ENCODE measurements at places on chromosomes 5 and 9.

DNA sequence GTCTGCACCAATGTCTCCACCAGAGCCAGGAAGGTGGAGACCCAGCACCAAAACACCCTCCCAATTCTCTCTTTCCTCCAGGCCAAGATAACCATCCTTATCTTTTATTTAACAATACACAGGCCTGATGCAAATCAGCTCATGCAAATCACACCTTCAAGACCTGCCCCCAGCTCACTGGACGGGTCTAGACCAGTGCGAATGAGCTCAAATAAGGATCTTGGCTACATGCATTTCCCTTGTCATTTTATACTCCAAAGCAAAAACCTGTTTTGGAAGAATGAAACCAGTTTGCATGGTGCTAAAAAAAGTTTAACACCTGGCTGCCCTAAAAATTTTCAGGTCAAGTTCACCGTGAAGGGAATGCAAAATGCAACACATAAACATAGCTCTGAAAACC lies 31.9 kb upstream of the DAPK1 start:
- DNase-seq: no peak

DNA sequence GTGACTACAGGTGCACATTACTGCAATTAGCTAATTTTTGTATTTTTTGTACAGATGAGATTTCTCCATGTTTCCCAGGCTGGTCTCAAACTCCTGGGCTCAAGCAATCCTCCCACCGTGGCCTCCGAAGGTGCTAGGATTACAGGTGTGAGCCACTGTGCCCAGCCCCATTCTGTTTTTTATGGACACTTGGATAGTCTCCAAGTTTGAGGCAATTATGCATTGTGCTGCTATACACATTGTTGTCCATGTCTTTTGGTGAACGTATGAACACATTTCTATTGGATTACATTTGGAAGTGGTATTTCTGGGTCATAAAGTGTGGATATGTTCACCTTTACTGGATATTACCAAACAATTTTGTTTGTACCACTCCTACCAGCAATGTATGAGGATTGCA lies 22.4 kb upstream of the PLPP1 start:
- DNase-seq: no peak

- no peak for DNase-seq
Measured at GRCh38 chr9:84542554-84542953, 127.0 kb upstream of the NTRK2 start.

- DNase-seq: no peak
Measured at GRCh38 chr9:36935768-36936497, 98.1 kb downstream of the PAX5 start.

DNA sequence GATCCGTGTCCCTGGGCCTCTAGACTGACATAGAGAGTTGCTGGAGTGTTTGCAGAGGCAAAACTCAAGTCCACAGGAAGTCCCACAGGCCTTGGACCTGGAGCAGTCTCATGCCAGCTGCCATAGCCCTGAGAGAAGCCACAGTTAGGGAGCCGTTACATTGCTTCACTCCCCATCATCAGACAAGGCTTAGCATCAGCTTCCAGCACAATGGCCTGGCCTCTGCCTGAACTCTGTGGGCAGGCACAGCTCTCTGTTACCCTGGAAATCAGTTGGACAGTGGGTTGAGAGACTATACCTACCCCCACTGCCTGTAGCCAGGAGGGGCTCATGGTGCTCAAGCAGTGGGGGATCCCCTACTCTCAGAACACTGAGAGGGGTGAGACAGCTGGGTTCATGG lies 16.2 kb upstream of the C9orf72 start:
- DNase-seq: no peak

DNA sequence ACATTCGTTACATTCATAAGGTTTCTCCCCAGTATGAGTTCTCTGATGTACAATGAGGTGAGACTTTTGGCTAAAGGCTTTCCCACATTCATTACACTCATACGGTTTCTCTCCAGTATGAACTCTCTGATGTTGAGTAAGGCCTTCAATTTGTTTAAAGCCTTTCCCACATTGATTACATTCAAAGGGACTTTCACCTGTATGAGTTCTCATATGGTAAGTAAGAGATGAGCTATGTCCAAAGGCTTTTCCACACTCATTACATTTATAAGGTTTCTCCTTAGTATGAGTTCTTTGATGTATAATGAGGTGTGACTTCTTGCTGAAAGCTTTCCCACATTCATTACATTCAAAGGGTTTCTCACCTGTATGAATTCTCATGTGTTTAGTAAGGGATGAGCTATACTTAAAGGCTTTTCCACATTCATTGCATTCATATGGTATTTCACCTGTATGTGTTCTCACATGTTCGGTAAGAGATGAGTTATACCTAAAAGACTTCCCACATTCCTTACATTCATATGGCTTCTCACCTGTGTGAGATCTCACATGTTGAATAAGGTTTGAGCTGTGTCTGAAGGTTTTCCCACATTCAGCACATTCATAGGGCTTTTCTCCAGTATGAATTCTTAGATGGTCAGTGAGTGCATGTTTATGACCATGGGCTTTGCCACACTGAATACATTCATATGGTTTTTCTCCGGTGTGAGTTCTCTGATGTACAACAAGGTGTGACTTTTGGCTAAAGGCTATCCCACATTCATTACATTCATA lies 13.5 kb downstream of the ZFP37 start:
- no peak for DNase-seq

- no peak for DNase-seq
Measured at GRCh38 chr9:16623989-16624743, 246.3 kb downstream of the BNC2 start.

GRCh38 chr5:32222723-32223470 lies 48.8 kb upstream of the GOLPH3 start:
- no peak for DNase-seq

DNA sequence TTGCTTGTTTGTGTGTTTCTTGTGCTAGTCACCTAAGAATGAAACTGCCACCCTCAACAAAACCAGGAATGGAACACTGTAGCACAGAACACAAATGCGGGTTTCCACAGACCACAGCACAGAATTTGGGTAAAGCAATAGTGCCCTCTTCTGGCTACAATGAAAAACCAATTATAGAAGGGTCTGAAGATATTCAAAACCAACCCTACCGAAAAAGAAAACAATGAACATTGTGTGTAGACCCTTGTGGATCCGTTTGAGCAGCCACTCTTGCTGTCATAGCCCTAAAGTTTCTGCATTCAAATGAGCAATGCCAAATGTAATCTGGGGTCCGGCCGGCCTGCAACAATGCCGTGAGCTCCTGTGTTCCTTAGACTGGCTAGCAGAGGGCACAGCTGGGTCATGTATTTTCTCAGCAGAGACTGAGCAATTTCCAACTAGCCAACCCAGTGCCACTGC lies 8.3 kb upstream of the ENC1 start:
- no peak for DNase-seq

All from H9 (cell line).